Left colon (tissue), 2 donors: ENCODE measurements at places on chromosomes 7 and 10.

DNA sequence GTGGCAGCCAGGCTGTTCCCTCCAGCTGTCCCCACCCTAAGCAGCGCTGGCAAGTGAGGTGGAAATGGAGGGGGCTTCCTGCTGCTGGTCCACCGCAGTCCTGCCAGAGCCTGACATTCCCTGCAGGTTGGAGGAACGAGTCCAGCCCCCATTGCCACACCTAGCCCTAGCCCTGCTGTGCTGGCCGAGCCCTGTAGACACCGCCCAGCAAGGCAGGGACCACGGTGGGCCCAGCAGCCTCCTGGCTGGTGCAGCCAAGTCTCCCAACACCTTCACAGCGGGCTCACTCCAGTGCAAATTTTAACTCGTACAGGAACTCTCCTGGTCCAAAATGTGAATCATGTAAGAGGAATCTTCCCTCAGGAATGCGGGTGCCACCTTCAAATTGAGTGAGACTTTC is 116.3 kb downstream of the PAXIP1 start:
- no peak for DNase-seq

GRCh38 chr7:107495516-107495915 is 25.7 kb downstream of the GPR22 start:
- no peak for DNase-seq

DNA sequence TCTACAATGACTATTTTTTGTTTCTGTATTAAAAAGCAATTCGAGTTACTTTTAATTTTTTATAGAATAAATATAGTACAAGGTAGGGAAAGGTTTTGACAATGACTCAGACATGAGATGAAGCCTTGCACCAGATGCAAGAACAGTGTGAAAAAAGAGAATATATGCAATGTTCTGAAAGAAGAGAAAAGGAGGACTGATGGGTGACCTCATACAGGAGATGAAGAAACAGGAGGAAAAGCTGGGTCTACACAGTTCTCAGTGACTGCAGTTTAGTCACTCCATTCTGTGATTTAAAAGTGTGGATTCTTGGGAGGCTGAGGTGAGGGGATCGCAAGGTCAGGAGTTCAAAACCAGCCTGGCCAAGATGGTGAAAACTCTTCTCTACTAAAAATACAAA is 38.3 kb upstream of the YAE1 start:
- DNase-seq: no peak

DNA sequence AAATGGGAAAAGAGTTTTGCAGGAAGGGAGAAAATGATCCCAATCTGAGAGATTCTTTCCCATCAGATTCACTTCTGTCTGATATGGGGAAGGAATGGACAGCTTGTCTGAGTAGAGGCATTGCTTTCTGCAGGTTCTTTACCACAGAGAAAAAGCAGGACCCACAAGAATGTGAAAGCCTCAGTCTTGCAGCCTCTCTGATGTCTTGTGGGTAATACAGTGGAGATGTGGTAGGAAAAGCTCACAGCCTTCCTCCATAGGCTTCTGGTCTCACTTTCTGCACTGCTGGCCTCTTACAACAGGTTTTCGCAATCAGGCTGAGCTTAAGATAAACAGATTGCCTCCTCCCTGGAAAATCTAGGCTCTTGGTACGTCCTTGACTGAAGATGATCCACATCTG is 551 bp downstream of the IFIT1 start:
- no peak for DNase-seq

DNA sequence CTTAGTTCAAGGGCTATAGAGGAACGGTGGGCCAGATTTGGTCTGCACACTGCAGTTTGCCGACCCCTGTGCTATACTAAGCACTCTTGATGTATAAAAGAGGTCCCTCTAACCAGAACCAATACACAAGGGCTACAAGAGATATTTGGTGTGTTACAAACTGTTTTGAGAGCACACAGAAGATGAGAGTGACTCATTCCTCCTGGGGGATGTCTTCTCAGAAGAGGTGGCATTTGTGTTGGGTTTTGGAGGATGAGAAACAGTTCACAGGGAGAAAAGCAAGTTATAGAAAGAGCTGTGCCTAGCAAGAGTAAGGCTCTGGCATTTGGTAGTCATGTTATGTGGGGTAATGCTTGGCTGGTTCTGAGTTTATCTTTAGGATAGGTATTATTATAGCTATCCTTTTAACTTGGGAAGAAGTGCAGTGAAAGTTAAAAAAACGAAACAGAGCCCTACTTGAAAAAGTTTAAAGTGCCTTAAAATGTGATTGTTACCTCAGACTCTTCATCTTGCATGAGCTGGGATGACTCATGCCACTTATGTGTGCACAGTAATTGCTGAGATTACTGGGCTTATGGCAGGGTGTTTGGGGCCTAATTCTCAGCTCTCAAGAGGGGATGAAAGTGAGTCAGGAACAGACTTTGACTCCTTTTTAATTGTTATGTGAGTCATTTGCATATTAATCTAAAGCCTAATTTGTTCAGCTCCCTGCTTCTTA is 160.4 kb downstream of the KIF20B start:
- no peak for DNase-seq

GRCh38 chr10:84164442-84164841 is 9.2 kb upstream of the GPR15LG start:
- no peak for DNase-seq

DNA sequence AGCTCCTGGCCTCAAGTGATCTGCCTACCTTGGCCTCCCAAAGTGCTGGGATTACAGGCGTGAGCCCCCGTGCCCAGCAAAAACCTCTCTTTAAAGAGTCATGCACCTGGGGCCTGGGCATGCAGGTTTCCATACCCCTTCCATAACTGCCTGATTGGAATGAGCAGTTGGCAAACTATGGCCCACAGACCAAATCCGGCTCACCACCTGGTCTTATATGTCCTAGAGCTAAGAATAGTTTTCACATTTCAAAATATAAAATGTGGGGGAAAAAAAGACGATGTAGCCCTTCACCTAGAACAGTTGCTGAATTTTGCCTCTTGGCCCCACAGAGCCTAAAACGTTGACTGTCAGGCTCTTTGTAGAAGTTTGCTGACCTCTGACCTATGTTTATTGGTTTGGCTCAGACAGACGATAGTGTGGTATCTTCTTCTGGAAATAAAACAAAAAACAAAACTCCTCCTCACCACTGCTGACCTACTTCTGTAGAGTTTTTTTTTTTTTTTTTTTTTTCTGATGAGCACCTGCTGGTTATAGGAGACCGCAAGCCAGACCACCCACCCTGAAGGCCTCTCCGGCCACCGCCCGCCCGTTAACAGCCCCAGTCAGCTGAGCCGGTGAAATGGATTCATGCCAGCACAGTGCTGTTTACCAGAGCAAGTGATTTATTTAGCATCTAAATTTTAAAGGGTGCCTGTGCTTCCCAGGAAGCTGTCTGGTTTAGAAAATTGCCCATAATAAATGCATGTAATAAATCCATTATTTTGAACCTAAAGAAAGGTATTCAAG is 33.5 kb upstream of the SFRP5 start:
- no peak for DNase-seq

GRCh38 chr10:7159517-7159916 is 251.3 kb downstream of the SFMBT2 start:
- DNase-seq: no peak

DNA sequence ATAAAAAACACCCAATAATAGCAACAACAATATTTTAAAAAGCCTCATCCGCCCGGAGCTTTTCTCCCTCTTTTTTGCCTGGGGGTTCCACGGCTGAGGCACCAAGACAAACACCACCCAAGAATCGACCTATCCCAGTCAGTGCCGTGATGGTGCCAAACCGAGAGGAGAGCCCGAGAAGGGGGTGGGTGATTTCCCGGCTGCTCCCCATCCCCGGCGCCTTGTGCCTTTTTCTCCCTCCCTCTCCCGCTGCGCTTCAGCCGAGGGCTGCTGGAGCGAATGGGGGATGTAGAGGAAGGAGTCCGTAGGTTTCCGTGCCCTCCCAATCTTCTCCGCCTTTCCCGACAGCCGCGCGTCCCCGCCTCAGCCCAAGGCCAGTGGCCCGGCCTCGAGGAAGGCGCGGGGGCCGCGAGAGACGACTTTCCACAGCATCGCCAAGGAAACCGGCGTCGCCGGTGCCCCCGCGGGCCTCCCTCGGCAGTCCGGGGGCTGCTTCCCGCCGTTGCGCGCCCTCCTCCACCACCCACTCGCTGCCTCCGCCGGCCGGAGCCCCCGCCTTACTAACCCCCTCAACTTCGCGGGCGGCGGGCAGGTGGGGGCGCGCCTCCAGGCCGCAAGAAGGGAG is 1.3 kb downstream of the EGR2 start:
- DNase-seq: no peak

- DNase-seq: no peak
Measured at GRCh38 chr7:57202274-57202673, 70.0 kb upstream of the ZNF479 start.

DNA sequence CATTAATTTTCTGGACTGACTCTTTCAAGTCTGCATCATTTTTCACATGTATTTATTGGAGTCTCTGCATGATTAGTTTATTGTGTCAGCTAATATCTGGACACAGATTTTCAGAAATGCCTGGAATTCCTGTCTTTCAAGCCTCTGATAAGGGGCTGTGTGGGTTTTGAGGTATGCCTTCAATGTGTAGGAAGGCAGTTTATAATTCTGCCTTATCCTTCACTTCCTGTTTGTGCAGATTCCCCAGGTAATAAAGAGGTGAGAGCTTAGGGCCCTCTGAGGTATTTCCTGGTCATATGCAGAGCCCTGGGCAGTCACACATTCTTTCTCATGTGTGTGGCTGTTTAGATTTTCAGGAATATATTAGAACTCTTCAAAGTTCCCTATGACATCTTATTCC is 79.4 kb upstream of the PRKCQ start:
- no peak for DNase-seq
